SJSA1 (cell line): ENCODE measurements at places on chromosomes 7 and 10. TPM values are rescaled to one million over a fixed set of nuclear protein-coding genes. Genes with fewer than 3 reads are reported as not detected.
A peak's percentile ranks its signal among the peaks of the same experiment; 100 is the strongest.

GRCh38 chr7:105814481-105814880, 61.9 kb downstream of the ATXN7L1 start:
- DNase-seq, result no peak

- DNase-seq, result no peak
These were observed 37.0 kb upstream of the DNAJB6 start for GRCh38 chr7:157299613-157300368.

- DNase-seq, result no peak
These were observed 112.8 kb downstream of the BAMBI start for GRCh38 chr10:28790146-28790545.

GRCh38 chr7:49564379-49564714, 209.1 kb upstream of the VWC2 start:
- no peak for DNase-seq

AKR1C2 gene
- total RNA-seq, result 0.18 TPM in 1 of 2 replicates, not detected in the other

TMEM176B gene
- not detected in 2 replicates for total RNA-seq

DNA sequence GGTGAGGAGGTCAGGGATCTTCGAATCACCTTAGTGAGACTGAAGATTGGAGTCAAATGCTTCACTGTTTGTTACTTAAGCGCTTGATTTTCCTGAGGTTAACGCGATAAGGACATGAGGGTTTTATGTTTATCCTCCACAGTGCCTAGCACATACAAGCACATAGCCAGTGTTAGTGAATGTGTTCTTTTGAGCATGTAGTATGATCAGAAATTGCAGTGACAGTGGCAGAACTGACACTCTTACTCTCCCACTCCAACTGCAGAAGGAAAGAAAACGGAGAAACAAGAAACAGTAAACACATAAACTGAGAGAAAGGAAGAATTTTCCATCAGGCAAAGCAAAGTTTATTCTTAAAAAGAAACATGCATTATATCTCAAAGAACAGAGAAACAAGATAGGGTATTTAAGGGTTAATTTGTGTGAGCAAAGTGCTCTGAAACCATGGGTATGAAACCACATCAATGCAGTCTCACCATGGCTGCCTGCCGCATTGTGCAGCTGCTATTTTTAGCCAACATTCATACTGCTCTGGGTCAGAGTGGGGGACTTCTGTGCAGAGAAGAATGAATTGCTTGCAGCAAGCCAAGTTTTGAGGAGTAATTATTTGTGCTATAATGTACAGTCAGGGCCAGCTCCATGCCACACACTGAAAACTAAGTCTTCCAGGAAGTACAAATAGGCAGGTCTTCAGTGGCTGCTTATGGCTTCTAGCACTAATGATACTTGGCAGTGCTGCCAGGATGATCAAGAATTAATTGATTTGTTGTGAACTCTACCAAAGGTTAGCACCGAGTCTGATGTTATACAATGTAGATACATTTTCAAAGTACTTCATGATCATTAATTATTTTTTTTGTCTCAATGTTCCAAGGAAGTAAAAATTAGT, 152.0 kb downstream of the MACC1 start:
- peak; percentile 74 for DNase-seq

DNA sequence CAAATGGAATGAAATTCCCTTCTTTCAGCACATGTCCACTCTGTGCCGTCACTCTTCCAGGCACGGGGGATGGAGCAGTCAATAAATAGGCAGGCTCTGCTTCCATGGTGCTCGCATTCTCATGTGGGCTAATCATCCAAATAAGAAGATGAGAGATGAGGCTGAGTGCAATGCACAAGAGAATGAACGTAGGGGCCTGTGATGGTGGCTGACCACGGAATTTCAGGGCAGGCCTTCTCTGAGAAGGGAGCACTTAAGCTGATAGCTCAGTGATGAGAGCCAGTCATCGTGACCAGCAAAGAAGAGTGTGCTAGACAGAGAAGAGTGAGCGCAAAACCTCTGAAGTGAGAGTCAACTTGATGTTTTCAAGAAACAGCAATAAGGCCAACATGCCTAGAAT, 47.9 kb downstream of the TAF3 start:
- no peak for DNase-seq

WASHC2C gene
- 21.6 and 24.0 TPM in 2 replicates for total RNA-seq

INHBA gene
- total RNA-seq, result 14.3 and 20.2 TPM in 2 replicates
